ENCODE measurements at places on chromosomes 5 and 9.

DNA sequence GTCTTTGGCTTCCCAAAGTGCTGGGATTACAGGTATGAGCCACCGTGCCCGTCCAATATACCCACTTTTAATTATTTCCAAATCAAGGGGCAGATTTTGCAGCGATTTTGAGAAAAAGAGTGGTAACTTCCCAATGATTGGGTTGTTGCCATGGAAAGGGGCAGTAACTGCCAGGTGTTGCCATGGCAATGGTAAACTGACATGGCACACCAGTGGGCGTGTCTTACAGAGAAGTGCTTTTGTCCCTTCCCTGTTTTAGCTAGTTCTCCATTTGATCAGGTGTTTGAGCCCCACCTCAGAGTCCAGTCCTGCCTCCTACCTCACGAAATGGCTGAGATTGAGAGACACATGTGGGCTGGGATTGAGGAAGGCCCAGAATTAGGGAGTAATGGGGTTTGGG is 86.3 kb upstream of the IER5L start:
- DNase-seq = no peak

GRCh38 chr5:151427258-151427657 is 20.1 kb upstream of the SLC36A1 start:
- DNase-seq = no peak

DNA sequence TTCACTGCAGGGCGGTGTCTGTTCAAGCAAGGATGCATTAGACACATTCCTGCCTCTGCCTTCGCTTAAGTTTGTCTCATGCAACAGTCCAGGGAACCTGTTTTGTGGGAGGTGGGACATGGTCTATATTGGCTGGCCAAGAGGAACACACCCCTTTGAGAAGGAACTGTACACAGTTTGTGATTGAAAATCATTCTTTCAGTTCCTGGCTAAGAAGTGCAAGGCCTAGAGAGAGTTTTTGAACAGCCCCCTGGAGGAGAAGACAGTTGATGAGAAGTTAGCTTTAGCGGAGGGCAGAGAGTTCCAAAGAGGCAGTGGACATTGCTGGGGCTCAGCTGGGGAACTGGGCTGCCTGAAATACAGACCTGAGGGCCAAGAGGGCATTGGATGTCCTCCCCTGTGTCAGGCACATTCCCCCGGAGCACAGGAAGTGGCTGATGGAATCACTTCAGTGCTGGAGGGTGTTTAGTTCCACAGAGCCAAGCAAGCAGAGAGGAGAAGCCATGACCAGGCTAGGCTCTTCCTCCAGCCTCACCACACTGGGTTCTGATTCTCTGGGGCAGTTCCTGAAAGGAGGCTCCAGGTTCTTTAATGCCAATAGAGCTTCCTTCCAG is 66.6 kb downstream of the RGS3 start:
- DNase-seq = no peak

- peak; percentile 38 for DNase-seq
These were observed 19.2 kb upstream of the CD180 start for GRCh38 chr5:67215519-67216471.

DNA sequence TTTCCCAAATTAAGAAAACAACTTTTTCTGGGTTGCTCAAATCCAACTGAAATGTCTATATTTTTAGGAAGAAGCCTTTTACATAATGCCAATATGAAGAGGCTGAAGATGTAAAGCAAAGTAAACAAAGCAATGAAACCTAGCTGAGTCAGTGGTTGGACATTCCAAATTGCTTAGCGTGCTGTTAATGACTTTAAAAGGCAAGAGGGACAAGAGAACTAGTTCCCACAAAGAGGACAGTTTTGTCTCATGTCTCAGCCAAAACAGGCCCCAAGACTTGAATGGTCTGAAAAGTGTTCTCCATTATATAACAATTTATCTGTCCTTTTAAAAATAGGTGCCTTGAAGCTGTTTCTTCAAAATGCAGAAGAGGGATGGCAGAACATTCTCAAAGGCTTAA is 407.0 kb downstream of the ENC1 start:
- DNase-seq = no peak

GRCh38 chr5:72366324-72366976 is 46.3 kb downstream of the PTCD2 start:
- peak; percentile 56 for DNase-seq

GRCh38 chr9:77819657-77820056 is 171.5 kb upstream of the GNA14 start:
- no peak for DNase-seq

- DNase-seq = no peak
These were observed 296.9 kb downstream of the TLE4 start for GRCh38 chr9:79868567-79869189.

DNA sequence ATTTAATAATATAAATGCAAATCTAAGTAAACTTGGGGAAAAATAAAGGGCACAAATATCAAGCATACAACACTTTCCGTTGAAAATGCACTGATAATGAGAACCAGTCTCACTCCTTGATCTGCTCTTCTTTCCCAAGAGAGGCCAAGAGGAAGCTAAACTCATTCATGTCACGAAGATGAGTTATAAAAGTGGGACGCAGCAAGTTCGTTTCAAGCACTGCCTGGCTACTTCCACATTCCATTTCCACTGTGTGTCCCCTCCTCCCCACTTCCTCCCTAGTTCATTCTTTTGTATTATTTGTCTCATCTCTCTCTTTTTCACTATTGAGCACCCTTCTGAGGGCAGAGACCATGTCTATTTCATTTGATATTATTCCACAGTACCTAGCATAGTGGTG is 158.1 kb downstream of the SLC24A2 start:
- DNase-seq = no peak

GRCh38 chr9:120655005-120655622 is 59.2 kb downstream of the MEGF9 start:
- no peak for DNase-seq

DNA sequence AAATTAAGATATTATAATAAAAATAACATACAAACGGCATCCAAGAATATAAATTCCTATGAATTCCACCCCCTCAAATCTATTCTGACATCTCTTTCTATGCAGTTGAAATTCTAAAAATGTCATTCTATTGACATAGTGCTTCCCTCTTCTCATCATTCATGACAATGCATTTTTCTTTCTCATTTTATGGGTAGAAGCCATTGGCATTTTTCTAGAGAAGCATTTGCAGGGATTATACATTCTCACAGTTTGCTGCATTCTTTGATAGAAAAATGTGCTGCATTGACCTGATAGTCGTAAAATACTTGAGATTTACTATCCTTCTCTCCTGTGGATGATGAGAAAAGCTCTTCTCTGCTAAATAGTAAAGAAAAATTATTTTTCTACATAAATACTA is 760.9 kb upstream of the ACO1 start:
- DNase-seq = no peak

DNA sequence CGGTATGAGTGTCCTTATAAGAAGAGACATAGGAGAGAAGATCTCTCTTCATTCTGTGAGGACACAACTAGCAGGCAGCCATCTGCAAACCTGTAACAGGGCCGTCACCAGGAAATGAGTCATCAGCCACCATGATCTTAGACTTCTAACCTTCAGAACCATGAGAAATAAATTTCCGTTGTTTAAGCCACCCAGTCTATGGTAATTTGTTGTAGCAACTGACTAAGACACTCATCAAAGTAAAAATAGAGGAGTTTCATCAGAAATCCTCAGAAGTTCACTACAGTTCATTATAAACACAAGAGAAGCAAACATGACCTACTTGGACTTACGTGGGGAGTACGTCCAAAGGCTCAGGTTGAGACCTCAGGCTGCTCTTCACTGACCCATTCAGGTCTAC is 357.7 kb downstream of the SEMA5A start:
- DNase-seq = no peak

GRCh38 chr9:17630531-17630949 is 51.7 kb downstream of the SH3GL2 start:
- no peak for DNase-seq

DNA sequence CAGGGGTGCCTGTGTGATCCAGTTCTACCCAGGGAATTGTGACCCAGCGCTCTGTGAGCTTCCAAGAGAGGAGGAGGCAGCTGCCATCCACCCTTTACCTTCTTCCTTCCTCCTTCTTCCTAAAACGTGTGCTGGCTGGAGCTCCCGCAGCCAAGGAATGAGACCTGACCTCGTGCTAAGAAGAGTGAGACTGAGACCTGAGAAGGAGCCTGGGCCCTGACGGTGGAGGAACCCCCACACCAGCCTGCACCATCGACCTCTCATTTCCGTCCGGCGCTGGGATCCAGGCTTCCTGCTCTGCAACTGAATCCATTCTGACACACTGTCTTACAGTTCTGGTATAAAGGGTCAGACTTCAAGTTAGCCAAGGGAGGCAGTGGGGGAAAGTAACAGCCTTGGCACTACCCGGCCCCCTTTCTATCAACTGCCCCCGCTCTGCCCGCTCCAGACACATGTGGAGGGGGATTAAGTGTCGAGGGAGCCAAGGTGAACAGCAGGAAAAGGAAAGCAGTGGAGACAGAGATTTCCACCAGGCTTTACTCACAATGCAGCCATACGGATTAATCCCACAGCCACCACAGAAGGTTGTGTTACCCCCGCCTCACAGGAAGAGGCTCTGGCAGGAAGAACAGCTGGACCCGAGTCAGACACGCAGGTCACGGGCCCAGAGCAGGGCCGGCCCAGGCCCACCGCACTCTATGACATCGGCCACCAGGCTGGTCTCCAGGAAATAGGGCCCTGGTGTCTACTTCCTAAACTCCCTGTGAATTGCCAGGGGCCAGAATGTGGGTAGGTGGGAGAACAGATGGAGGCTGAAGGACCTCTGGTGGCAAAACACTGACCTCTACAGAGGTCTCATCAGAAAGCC is 15.8 kb downstream of the MGAT1 start:
- DNase-seq = no peak

GRCh38 chr9:70218767-70219166 is 40.0 kb upstream of the SMC5 start:
- no peak for DNase-seq

- DNase-seq = peak; percentile 30
These were observed 31.1 kb downstream of the FBXW11 start for GRCh38 chr5:171975262-171975876.

GRCh38 chr5:2110934-2111462 is 228.3 kb upstream of the IRX4 start:
- no peak for DNase-seq

DNA sequence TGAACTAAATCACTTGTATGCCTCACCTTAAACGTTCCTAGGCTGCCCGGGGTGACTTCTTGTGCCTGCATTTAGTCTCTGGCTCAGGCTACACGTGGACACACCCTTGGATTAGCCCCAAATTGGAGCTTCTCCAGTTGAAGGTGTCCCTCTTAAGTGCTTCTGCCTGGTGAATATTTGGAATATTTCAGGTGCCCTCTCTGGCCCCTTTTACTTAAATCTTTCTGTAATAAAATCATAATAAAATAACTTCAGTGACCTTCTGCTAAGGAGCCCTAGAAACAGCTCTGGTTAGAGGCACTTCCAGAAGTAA is 74.3 kb upstream of the KLF9 start:
- no peak for DNase-seq

- DNase-seq = peak; percentile 71
These were observed 9.7 kb downstream of the LECT2 start for GRCh38 chr5:135944967-135945560.

DNA sequence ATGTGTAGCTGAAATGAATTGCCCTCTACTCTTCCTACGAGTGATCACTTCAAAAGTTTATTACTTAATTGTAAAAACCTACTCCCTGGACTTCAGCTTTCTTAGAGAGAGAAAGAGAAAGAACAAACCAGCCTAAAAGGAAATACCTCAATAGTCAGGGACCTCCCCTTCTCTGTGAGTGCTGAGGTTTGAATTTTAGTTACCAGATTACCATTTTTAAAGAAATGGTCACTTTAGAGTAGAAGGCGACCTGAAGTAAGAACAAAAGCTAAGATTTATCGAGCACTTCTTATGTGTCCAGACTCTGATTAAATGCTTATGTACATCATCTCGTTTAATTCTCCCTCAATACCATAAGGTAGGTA is 11.3 kb downstream of the RAPGEF1 start:
- no peak for DNase-seq

- no peak for DNase-seq
These were observed 21.6 kb downstream of the RIC1 start for GRCh38 chr9:5650356-5651105.

- DNase-seq = no peak
These were observed 5.8 kb upstream of the TRIM41 start for GRCh38 chr5:181217111-181217802.

GRCh38 chr9:124964056-124964455 is 23.2 kb upstream of the GOLGA1 start:
- DNase-seq = no peak

- no peak for DNase-seq
These were observed 126.2 kb downstream of the BASP1 start for GRCh38 chr5:17343675-17344074.

GRCh38 chr5:80990971-80991370 is 30.8 kb downstream of the RASGRF2 start:
- DNase-seq = no peak

GRCh38 chr5:130034566-130035210 is 130.4 kb downstream of the CHSY3 start:
- no peak for DNase-seq

DNA sequence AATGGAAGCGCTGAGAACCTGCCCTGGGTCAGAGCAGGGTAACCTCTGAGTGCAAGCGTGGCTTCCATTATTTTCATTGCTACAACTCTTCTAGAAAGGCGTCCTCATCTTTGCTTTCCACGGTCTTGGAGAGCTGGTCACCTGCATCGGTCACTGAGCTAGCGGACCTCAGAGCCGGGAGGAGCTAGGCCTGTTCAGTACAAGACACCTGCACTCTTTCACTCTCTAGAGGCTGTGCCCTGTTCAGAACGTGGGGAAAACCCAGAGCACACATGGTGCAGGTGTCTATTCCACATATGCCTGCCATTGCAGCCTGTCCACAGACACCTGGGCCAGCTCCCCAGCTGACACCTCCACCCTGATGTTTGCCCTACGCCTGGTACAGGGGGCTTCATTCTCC is 147.8 kb upstream of the IRX2 start:
- no peak for DNase-seq

DNA sequence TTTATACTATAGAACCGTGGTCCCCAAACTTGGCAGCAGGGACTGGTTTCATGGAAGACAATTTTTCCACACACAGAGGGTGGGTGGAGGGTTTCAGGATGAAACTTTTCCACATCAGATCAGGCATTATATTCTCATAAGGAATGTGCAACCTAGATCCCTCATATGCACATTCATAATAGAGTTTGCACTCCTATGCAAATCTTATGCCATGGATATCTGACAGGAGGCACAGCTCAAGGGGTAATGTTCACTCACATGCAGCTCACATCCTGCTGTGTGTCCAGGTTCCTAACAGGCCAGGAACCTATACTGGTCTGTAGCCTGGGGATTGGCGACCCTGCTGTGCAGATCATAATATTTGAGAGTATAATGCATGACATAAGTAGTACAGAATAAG is 1802.2 kb upstream of the ACO1 start:
- DNase-seq = no peak

All from COR-L47 (cell line).